A549 treated with CORT108297 at 1 μM for 4 hours (cell line): ENCODE measurements at places on chromosomes 4 and X. TPM values are rescaled to one million over a fixed set of nuclear protein-coding genes. Genes with fewer than 3 reads are reported as not detected.

DIPK2B gene
- total RNA-seq, result 0.02 TPM in 1 of 5 replicates, not detected in the others

MAGEA4 gene
- total RNA-seq, result not detected in 5 replicates

NXF2 gene
- total RNA-seq, result not detected in 5 replicates

PASD1 gene
- total RNA-seq, result not detected in 5 replicates

PIR gene
- 50.2 to 56.4 TPM (median 54.1 TPM) in 5 replicates for total RNA-seq

FMR1NB gene
- total RNA-seq, result not detected in 5 replicates

LUZP4 gene
- not detected in 5 replicates for total RNA-seq
